ENCODE measurements at places on chromosomes 7 and 10.

- DNase-seq = no peak
Observed at GRCh38 chr7:153090209-153090608, 330.7 kb downstream of the ACTR3B start.

DNA sequence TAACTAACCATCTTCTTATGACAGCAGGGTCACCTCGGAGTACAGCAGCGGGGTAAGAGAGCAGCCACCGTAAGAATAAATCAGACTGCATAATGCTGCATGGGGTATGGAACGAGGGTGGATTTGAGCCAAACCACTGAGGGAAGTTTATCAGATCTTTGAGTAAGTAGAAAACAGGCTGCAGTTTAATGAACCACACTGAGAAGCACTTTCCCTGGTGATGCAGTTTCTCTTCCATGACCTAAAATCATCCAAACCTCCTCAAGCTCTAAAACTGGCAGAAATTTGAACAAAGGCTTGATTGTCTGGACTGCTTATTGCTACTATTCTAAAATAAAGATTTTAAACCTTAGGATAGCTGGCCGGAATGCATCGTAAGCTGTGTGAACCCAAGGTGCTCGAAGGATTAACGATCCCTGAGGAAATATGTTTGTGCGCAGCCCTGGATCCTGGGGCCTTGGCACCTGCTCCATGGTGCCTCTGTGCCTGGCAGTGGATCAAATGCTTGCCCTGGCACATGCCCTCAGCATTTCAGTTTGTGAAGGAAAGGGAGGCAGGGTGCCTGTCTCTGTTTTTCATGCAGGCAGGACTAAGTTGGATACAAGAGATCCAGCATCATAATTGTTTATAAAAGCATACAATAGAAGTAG, 322.7 kb downstream of the LHFPL3 start:
- DNase-seq = no peak

GRCh38 chr10:113345826-113346624, 206.8 kb upstream of the HABP2 start:
- DNase-seq = no peak

GRCh38 chr10:132131581-132132420, 54.9 kb upstream of the DPYSL4 start:
- no peak for DNase-seq

DNA sequence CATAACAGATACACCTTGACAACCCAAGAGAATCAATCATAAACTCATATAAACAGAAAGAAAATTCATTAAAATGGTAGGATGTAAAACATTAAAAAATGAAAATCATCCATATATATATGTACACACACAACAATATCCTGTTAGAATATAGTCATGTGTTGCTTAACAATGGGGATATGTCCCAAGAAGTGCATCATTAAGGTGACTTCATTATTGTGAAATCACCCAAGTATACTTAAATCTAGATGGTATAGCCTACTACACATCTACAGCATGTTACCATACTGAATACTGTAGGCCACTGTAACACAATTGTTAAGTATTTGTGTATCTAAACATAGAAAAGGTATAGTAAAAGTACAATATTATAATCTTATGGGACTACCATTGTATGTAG, 115.8 kb upstream of the TMEM168 start:
- DNase-seq = no peak

DNA sequence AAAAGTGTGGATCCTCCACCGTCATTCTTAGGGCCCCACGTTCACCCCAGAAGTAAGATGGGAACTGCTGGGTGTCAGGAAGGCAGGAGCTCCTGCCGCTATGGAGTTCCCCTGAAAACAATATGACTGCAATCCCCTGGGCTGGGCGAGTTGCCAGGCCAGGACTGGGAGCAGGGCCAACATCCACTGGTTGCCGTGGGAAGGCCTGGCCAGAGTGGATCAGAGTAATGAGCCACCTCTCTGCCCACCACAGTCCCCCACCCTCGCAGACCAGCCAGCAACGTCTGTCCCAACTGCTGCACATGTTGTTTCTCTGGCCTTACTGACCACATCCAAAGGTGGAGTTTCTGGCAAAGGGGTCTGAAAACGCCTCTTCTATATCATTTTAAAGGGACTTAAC, 86.6 kb downstream of the STRA8 start:
- DNase-seq = no peak

- no peak for DNase-seq
Observed at GRCh38 chr10:107424628-107425027, 260.1 kb upstream of the SORCS1 start.

GRCh38 chr7:432933-433332, 86.7 kb downstream of the PDGFA start:
- DNase-seq = no peak

DNA sequence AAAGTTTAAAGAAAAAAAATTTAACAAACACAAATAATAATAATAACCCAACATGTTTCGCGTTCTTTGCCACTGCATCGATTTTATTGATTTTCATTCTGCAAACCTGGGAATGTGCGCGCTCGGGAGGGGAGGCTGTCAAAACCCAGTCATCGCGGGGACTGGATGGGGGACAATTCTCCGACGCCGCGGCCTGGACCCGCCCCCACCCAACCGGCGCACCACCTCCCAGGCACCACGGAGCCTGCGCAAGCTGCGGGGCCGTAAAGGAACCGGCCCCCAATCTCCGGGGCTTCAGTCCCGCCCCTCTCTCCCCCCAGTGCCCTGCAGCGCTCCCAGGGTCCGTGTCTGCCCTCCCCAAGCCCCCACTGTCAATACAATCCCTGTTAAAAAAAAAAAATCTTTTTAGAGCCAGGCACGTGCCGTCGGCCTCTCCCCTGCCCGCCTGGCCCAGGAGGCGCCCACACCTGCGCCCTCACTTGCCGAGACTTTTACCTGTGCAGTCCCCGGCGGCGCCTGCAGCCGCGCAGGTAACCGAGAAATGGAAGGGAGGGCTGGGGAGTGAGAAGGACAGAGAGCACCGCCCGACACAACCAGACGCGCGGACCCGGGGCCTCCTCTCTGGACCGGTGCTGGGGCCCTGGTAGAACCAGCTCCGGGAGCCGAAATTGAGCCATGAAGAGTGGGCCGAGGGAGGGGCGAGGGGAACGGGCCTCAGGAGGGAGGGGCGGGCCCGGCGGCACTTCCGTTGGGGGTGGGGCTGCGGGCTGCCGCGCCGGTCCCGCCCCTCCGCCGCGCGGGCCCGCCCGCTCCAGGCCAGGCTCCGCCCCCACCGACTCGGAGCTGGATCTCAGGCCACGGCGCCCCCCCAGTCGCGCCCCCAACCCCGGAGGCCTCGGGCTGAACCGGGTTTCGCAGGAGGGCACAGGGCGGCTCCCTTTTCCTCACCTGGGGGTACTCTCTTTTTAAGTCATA, 7.6 kb upstream of the ZNF503 start:
- no peak for DNase-seq

- DNase-seq = no peak
Observed at GRCh38 chr10:62422068-62422590, 48.0 kb downstream of the ZNF365 start.

DNA sequence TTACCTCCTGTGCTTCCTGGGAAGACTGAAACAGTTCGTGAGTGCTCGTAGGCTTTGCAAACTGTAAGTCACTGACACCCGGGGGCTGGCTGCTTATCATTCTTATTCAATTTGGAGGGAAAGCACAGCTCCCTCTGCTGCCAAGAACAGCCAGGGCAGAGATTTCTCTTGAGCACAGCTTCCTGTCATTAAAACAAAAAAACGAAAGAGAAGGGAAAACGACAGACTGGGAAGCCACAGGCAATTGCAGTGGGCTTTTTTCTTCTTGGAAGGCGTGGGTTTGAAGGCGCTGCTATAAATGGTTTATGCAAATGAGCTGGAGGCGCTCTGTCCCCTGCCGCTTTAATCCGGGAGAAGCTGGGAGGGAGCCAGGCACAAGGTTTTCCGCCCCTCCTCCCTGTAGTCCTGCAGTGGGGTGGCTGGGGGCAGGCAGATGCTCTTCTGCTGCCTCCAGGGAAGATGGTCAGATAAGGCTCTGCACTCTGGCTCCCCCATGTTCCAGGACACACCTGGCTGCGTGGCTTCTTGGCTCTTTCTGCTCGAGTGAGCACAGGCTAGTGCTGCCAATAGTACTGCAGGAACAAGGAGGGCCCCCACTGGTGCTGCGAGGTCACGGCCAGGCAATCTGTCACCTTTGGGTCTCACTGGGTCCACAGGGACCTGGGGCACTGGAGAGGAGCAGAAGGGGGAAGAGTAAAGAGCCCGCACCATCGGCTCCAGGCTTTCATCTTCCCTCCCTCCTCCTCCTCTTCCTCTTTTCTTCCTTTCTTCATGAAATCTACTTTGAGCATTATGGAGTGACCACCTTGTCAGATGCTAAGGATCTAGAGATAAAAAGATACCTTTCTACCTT, 49.5 kb downstream of the NEURL1 start:
- DNase-seq = no peak

DNA sequence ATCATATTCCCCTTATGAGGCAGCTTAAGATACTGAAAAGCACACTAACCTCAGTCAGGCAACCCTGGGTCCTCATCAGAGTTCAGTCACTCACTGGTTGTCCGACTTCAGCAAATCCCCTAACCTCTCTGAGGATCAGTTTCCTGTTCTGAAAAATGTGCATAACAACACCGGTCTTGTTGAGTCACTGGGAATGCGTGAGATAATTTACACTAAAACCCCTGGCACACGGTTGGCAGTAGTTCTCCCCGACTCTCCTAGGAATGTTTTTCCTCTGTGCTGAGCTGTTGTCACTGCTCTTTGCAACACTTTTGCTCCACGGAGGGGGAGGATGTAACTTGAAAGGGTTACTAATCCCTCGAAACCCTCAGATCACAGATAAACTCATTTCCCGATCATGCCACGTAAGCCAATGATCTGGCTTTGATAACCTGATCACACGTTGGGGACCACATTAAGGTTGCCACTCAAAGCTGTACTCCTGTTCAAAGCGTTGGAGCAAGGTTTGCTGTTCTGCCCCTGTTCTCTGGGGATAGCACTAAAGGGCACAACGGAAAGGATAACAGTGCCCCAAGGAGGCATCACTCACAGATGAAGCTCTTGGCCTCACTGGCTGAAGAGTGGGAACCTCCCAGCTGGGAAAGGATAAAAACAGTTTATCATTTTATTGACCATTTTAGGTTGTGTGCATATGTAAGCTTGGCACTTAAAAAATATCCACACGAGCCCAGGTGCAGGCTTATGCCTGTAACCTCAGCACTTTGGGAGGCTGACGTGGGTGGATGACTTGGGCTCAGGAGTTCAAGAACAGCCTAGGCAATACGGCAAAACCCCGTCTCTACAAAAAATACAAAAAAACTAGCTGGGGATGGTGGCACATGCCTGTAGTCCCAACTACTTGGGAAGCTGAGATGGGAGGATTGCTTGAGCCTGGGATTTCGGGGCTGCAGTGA, 5.0 kb upstream of the RBM17 start:
- no peak for DNase-seq

GRCh38 chr7:73906874-73907273, 45.9 kb downstream of the TMEM270 start:
- DNase-seq = no peak

GRCh38 chr10:97532935-97533671, 34.4 kb downstream of the UBTD1 start:
- DNase-seq = no peak

DNA sequence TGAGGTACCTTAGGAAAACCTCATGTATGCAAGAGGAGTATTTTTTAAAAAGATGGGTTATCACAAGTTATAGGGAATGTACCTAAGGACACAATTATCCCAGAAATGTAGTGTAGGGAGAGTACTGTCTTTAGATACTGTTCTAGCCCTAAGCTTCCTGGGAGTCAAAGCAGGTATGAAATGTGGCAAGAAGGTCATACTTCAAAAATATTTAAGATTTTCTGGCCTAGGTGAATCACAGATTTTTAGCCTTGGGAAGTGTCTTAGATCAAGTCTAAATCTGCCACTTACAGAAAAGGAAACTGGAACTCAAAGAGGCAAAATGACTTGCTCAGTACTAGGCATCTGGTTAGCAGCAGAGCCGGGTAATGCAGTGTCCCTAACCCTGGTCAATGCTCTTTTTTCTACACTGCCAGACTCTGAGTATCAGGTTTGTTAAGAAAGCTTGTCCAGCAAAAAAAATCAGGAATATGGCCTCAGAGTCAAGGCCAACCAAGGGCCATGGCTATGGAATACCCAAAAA, 13.9 kb downstream of the PIK3AP1 start:
- no peak for DNase-seq

DNA sequence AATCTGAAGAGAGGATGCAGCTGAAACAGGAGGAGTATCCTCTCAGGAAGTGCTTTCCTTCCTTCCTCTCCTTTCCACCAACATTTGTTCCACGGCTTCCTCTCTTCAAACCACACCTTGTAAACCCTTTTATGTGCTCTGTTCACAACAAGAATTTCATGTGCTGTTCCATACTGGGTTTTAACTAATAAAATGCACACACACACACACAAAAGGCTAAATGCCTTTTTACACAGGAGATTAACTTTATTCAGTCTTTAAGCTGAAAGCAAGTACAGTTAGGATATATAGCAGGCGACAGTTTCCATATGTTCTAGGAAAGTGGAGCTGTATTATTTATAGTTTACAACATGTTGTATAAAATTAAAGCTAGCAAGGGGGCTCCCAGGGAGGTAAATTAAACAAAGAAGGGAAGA, 106.7 kb downstream of the REEP3 start:
- DNase-seq = no peak

Data from T-helper 2 cell (primary cell).